ENCODE measurements at places on chromosomes 16 and 17.
A peak's percentile ranks its signal among the peaks of the same experiment; 100 is the strongest.

- peak; percentile 88 for DNase-seq
Observed at GRCh38 chr17:41784207-41784744, 2.2 kb downstream of the JUP start.

- DNase-seq = peak; percentile 52
Observed at GRCh38 chr17:49028271-49028670, 31.1 kb downstream of the IGF2BP1 start.

GRCh38 chr16:67053767-67054334 lies 24.9 kb downstream of the CBFB start:
- DNase-seq = no peak

DNA sequence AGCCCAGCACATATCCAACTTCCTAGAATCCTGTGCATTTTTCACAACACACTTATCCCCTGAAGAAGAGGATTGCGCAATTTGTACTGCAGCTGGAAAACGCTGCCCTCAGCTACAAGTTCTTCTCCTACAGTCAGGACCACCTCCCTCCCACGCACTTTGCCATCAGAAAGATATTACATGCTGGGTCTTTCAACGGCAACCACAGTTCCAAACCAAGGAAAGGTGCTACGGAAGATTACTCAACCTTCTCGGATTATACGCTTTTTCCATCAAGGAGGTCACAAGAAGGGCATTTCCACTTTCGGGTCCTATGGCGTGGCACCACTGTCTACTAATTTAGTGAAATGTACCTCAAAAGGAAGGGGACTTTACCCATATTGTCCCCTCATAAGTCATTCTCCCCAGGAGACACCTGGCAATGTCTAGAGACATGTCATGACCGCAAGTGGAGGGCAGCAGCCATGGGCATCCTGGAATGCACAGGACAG lies 35.2 kb downstream of the USP7 start:
- DNase-seq = no peak

- DNase-seq = no peak
Observed at GRCh38 chr17:64038331-64039105, 18.1 kb upstream of the ICAM2 start.

DNA sequence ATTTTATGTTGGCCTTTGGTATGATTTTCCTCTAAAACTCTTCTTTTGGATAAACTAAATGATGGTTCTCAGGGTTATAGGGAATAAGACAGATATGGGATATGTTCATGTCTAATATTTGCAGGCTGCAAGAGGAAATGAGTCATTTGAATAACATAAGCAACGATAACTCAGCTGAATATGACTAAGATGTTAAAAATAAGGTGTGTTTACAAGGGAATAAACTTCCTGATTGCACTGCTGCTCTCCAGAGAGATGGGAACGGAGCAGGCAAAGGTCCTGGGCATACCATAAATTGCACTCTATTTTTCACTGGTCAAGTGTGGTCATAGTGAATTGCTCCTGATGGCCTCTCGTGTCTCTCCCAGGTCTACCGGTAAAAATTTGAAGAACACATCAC lies 666.2 kb downstream of the TOX3 start:
- no peak for DNase-seq

GRCh38 chr16:15837761-15838160 lies 19.1 kb downstream of the MYH11 start:
- no peak for DNase-seq

DNA sequence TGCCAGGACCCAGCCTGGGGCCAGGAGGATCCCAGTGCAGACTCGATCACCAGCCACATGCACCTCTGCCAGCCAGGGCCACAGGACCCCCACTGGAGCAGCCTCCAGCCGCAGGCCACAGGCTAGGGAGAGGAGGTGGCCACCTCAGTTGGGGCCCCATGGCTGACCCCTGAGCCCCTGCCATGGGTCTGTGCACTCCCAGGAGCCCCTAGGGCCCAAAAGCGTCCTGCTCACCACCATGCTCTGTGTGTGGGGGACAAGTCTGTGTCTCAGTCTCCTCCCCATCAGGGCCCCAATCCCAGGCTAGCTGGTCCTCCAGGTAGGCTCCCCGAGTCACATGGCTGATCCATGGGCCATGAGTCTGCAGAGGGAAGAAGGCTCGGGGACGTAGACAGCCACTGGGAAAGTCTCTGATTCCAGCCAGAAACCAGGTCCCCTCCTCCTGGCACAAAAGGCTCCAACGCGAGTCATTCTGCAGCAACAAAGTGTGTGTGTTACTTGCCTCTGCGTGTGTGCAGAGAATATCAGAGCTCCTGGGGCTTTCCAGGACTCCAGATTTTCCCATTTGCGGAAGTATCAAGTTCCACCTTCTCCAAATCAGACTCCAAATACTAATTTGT lies 6.1 kb upstream of the PRSS8 start:
- DNase-seq = no peak

GRCh38 chr17:249236-249993 lies 68.0 kb upstream of the DOC2B start:
- no peak for DNase-seq

DNA sequence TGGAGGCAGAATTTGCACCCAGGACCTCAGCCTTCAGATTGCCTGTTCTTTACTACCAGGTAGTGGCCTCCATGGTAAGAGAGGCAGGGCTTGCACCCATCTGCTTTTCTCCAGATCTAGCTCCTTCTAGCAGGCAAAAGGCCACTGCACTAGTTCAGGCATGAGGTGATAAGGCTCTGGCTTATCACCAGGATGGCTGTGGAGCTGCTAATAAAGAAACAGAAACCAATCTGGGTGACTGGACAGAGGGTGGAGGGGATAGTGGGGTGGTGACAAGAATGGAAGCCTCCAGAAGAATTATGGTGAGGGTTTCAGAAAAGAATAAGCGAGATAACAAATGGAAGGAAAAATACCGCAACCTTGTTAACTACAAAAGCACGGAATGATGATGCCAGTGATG lies 15.5 kb upstream of the SUPT4H1 start:
- peak; percentile 81 for DNase-seq
